ENCODE measurements at places on chromosomes 7 and 10. TPM values are rescaled to one million over a fixed set of nuclear protein-coding genes. Genes with fewer than 3 reads are reported as not detected.
A peak's percentile ranks its signal among the peaks of the same experiment; 100 is the strongest.

- no peak for DNase-seq
These were observed 9.6 kb upstream of the MINDY3 start for GRCh38 chr10:15869935-15870334.

The VWDE gene
- total RNA-seq = 0.27 TPM

- no peak for DNase-seq
These were observed 59.1 kb upstream of the SMNDC1 start for GRCh38 chr10:110363572-110364411.

The TRIM50 gene
- 21.1 TPM for total RNA-seq

The UCN3 gene
- total RNA-seq = not detected

DNA sequence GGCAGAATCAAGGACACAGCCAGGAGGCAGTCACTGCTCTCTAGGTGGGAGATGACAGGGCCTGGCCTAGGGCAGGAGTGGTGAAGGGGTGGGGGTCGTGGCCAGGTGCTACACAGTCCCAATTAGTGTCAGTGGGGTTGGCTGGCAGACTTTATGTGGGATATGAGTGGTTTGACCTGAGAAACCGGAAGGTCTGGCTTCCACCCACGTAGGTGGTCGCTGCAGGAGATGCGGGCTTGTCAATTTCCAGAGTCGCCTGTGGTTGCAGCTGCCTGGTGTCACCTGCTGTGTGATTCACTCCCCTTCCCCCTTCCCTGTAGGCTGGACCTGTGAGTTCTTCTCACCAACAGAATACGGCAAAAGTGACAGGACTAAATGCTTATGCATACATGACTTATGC lies 124.3 kb downstream of the KLF6 start:
- DNase-seq = no peak

- no peak for DNase-seq
These were observed 70.0 kb downstream of the ALOX5 start for GRCh38 chr10:45444022-45444421.

The RARRES2 gene
- total RNA-seq = 94.6 TPM

DNA sequence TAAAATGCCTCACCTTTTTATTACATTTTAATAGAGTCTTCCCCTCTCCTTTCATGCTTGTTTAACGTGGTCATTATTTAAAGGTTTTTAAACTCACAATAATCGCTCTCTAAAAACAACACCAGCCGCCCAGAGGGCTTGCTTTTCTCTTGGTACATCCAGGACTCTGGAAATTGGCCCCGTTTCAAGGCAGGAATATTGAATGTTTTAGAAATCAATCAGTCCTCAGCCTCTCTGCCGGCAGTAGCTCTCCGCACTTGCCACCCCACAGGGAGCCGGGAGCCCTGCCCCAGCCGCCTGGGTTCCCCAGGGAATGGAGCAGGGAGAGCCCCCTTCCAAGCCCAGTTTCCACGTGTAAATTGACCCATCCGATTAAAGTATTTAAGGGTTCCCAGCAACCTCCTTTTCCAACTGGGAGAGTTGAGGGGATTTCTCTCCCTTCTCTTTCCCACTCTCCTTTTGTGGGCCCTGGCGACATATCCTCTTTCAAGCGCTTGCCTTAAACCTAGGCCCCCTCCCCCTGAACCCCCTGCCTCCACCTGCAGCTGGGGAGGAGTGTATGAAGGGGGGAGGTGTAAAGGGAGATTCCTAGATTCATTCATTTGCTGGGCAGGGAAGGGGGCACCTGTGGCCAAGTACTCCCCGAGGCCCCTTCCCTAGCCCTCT lies 1.9 kb downstream of the FGF8 start:
- no peak for DNase-seq

DNA sequence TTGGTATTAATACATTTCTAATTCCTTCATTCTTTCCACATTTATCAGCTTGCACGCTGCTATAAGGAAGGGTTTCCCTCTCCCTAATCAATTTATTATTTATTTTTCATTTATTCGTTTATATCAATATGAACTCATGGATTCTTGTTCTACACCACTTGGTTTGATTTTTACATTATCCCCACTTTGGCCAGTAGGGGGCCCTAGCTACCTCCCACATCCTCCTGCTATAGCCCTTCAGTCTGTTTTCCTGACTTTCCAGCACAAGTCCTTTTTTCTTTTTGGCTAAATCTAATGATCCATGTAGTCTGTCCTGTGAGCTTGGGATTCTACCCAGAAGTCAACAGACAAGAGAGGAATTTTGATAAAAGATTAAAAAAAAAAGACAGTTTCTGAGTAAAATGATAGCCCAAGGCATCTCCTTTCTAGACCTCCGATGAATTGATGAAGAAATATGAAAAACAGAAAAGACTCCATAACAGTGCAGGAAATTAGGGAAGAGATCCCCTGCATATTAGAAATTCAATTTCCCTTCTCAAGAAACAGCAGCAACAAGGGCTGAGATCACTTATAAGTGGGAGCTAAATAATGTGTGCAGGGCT lies 47.7 kb downstream of the LYZL2 start:
- DNase-seq = peak; percentile 51

The NSUN5 gene
- 31.6 TPM for total RNA-seq

Measured in HepG2 (cell line).